Suprapubic skin (tissue), 4 donors: ENCODE measurements at places on chromosomes 7 and 10. TPM values are rescaled to one million over a fixed set of nuclear protein-coding genes. Genes with fewer than 3 reads are reported as not detected.

Gene APBB1IP
- 4.5 TPM for total RNA-seq

Gene NRP1
- total RNA-seq: 22.9 TPM

Gene EN2
- total RNA-seq: 0.21 TPM

Gene LIMK1
- 21.5 TPM for total RNA-seq
